Osteocyte (in vitro differentiated cells): ENCODE measurements at places on chromosomes 6 and 20. TPM values are rescaled to one million over a fixed set of nuclear protein-coding genes. Genes with fewer than 3 reads are reported as not detected.

Gene ZNF165
- 0.32 and 0.78 TPM in 2 replicates for total RNA-seq

Gene SCRT2
- total RNA-seq = not detected in 2 replicates

DNA sequence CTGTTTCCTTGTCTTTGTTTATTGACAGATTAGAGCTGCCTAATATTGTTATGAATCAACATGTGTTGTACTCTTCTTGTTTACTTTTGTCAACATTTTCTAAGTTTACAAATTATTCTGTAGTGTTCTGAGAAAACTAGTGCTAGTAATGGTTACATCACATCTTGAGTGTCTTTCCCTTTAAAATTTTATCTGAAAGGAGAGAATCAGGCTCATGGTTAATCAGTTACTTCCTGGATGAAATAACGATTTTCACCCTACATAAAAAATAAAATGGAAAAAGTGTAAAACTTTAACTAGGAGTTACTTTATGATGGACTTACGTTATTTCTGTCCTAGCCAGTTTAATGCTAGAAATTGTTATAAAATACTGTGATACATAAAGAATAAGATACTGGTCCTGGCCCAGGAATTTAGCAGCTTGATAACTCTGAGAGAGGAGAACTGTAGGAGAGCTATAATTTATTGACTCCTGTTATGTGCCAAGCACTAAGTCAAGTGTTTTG lies 26.4 kb upstream of the BMP5 start:
- DNase-seq = no peak

Gene SH3BGRL2
- total RNA-seq = 1.5 and 1.9 TPM in 2 replicates

Gene FOXF2
- 1.5 and 1.8 TPM in 2 replicates for total RNA-seq

DNA sequence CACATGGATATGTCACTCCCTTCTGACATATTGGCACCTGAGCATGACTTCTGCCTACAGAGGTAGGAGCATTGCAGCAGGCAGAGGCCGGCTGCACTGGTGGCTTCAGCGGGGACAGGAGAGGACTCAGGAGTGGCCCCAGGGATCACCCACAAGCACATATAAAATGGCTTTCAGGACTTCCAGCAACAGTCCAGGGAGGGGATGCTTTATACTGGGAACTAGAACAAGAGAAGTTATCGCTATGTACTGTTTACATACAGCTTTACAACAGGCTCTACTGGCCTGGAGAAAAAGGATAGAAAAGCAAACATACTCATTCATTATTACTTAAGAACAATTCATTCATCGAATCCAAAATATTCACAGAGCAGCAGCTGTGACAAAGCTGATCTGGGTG lies 337.8 kb downstream of the THBS2 start:
- DNase-seq = no peak

DNA sequence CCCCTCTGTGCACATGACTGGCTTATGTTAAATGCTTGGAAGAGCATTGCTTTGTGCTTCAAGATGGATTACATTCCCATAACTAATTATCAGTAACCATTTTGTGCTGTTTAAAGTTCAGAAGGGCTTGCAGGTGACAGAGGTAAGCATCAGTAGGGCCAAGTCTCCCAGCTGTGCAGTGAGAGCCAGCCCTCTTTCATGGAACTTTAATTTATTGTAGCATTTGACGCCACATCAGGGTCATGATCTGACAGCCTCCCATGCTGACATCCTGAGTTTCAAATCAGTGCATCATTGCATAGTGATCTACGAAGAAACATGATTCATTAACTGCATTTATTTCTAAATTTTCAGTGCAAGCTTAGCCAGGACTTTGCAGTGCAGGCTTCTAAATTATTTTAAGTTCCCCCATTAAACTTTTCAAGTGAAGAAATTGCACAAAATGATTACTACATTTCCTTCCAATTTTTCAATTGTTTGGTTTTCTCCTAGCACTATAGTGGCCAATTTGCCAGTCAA lies 380.9 kb downstream of the UTRN start:
- DNase-seq = no peak

GRCh38 chr6:43093436-43094289 lies 17.5 kb downstream of the PTK7 start:
- no peak for DNase-seq

GRCh38 chr6:121460170-121460569 lies 24.7 kb downstream of the GJA1 start:
- no peak for DNase-seq

DNA sequence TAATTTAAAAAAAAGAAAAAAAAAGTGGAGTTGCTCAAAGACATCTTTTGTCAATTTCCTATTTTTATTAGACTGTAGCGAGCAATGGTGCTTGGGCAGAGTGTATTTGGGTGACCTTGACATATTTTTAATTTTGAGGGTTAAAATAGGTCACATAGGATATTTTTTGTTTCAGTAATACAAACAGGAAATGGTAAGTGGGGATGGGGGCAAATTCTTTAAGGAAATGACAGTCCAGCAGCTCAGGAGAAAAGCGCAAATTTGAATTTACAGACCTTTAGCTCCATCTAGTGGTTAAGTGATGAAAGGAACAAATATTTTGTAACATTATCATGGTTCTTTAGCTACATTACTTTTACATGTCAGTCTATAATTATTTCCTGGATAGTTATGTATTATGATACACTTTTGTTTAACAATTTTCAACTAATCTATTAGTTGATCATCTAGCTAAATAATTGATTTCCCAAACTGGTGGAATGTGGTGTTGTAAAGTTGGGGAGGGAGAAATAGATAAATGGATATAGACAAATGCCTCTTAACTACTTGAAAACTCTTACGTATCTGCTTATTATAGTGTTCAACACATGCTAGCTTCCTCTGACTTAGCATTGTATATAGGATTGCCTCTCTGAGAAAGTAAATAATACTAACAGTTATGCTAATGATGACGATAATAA lies 10.0 kb downstream of the CITED2 start:
- no peak for DNase-seq
